Tongue (tissue), 3 donors: ENCODE measurements at places on chromosomes 6 and 20. TPM values are rescaled to one million over a fixed set of nuclear protein-coding genes. Genes with fewer than 3 reads are reported as not detected.
A peak's percentile ranks its signal among the peaks of the same experiment; 100 is the strongest.

The MTO1 gene
- 20.5 TPM for total RNA-seq

DNA sequence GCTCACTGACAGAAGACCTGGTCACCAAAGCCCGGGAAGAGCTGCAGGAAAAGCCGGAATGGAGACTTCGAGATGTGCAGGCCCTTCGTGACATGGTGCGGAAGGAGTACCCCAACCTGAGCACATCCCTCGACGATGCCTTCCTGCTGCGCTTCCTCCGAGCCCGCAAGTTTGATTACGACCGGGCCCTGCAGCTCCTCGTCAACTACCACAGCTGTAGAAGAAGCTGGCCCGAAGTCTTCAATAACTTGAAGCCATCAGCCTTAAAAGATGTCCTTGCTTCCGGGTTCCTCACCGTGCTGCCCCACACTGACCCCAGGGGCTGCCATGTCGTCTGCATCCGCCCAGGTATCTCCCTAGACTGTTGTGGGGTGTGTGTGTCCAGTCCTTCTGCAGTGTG lies 4.4 kb downstream of the TTPAL start:
- no peak for DNase-seq

- DNase-seq, result no peak
Measured at GRCh38 chr6:158439255-158439654, 120.6 kb upstream of the TMEM181 start.

DNA sequence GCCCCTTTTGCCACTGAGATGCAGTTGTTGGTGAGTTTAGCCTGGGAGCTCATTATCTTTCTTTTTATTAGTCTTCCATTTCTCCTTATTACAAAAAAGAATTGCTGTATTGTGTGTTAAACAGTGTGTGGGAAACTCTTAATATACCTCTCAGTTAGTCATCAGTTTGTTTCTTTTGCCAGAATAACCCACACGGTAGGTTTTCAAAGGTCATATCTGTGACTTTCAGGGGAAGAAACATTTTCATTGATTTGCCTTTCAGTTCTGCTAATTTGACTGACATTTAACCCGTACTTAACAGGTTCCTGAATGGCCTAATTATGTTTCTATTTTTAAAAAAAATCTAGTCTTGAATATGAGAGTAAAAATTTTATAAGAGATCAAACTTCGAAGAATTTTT lies 145.3 kb downstream of the KHDC1L start:
- no peak for DNase-seq

The TREML2 gene
- total RNA-seq, result 0.10 TPM

- DNase-seq, result no peak
Measured at GRCh38 chr6:12048609-12049008, 36.5 kb downstream of the HIVEP1 start.

GRCh38 chr6:135537741-135538301 lies 40.3 kb upstream of the AHI1 start:
- no peak for DNase-seq

GRCh38 chr6:123895806-123896205 lies 92.1 kb downstream of the NKAIN2 start:
- no peak for DNase-seq

The TCP1 gene
- total RNA-seq, result 202 TPM

- no peak for DNase-seq
Measured at GRCh38 chr6:28653876-28654275, 128.2 kb downstream of the GPX5 start.

DNA sequence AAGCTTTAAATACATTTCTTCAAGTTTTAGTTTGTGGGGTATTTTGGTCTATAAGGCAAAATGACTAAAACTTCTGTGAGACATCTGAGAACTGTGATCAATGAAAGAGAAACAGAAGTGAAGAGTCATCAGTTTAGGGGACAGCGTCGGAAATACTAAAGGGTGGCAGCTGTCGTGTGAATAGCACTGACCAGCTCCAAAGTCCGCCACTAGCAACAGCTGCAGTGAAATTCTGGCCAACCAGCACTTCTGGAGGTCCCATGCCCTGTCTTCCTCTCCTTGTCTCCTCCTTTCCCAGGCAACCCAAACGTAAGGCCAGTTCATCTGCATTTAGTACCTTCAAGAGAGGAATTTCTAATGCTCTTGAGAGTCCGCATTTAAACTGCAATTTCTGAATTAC lies 87.5 kb downstream of the DACT2 start:
- DNase-seq, result peak; percentile 77

DNA sequence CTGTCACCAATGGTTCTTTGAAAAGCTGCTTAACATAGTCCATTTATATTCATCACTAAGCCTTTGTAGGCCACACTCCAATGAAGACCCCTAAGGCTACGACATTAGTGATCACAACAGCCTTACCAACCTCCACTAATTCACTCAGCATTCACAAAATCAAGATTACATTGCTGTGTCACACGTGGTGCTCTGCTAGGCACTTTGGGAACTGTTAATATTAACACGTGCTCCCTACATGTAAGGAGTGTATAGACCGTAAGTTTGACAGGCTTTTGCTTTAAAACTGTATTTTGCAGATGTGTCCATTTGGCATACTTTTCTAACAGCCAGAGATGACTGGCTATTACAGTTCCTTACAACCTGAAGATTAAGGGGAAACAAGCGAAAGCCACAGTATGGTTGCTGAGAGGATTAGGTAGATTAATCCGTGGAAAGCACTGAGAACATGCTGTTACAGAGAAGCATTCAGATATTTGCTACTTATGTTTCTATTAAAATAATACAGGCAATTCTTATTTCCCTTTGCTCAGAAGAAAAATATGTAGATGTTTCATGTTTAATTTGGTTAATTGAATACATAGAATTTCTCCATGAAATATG lies 69.7 kb downstream of the SAMD3 start:
- peak; percentile 32 for DNase-seq

DNA sequence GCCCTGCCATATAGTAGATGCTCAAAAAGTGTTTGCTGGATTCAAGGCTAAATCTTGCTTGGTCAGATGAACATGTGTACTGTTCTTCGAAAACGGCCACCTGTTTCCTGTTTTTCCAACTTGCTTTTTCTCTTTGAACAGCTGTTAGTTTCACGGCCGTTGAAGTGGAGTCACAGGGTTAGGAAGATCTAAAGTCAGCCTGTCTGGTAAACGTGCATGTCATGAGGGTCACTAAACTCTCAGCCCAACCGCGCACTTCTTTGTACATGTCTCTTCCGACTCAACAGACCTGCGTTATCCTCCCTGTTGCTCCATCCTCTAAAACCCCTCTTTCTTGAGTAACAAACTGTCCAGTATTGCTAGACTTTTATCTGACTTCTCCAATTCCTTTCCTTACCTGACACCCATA lies 93.2 kb upstream of the MAN1A1 start:
- peak; percentile 56 for DNase-seq

The MAS1 gene
- not detected for total RNA-seq

GRCh38 chr20:11895861-11896387 lies 21.8 kb upstream of the BTBD3 start:
- DNase-seq, result peak; percentile 83

- DNase-seq, result no peak
Measured at GRCh38 chr20:19252451-19253120, 40.1 kb downstream of the SLC24A3 start.

The TMEM244 gene
- 2.3 TPM for total RNA-seq

DNA sequence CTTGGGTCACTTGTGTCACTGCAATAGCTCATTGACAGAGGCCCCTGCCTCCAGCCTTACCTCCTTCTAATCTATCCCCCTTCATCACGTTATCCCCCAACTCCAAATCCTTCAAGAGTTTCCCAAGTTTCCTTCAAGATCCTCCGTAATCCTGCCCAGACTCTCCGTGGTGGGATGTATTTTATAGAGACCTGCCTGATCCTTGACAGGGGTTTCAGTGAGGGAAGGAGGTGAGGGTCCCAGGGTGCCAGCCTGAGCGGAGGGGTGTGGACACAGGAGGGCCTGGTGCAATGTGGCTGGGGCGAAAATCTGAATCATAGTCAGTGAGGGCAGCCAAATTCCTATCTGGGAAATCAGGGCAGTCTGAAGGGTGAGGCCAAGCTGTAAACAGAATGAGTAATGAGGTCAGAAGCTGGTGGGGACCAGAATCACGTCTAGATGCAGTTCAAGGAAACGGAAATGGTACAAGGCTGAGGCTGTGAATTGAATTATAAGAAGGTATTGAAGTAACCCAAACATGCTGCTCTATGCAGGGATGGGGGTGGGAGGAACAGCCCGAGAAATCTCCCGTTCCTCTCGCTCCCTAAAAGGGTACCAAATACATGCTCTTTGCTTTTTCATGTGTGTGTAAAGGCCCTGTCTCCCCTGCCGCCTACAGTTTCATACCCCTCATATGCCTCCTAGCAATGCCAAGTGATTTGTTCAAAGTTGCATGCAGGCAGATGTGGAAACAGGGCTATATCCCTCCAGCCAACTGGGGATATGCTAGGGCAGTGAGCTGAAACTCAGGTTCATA lies 35.4 kb upstream of the PIM1 start:
- peak; percentile 41 for DNase-seq

GRCh38 chr6:43469947-43470346 lies 7.4 kb upstream of the TJAP1 start:
- DNase-seq, result no peak

The PAK5 gene
- total RNA-seq, result 0.10 TPM

The ADGRG6 gene
- 55.9 TPM for total RNA-seq

DNA sequence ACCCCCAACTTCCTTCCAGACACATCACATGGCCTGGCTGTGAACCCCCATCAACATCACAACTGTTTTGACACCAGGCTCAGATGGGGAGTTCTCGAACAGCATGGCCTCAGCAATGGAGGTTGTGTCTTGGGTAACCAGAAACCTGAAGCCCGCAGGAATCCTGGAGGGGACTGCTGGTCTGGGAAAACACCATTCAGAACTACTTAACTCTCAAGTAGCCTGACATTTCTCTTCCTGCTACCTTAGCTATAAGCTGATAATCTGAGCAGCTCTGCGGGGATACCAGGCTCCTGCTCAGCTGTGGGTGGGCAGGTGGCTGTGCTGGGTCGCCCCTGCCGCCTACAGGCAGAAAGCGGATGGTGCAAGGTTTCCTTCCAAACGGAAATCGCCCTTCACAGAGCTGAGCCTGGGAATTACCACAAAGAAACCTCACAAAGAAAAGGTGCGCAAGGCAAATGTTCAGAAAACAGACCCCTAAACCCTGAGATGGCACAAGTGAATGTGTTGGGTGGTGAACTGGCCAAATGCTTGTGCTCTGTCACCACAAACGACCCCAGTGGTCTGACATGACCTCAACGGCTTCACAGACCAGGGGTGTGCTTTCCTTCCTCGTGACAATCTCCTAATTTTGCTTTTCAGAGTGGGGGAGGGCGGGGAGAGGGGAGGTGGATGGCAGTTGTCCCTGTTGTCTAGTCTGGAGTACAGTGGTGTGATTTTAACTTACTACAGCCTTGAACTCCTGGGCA lies 29.5 kb downstream of the SNX5 start:
- DNase-seq, result peak; percentile 88

DNA sequence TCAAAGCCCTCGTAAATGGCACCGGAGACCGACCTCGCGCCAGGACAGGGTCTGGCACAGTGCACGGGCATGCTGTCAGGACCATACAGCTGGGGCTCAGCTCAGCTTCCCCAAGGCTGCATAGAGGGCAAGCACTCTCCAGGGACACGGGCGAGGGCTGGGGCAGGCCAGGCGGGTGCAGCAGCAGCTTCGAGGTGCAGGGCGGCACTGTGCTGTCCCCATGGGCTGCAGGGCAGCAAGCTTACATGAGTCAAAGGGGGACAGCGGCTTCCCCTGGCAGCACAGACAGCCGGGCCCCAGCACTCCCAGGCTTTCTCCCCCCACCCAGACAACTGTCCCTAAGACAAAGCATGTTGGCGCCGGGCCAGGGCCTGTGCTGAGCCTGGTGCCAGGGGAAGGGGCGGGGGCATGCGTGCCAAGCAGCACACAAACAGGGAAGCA lies 25.7 kb downstream of the PSMG4 start:
- DNase-seq, result peak; percentile 89

DNA sequence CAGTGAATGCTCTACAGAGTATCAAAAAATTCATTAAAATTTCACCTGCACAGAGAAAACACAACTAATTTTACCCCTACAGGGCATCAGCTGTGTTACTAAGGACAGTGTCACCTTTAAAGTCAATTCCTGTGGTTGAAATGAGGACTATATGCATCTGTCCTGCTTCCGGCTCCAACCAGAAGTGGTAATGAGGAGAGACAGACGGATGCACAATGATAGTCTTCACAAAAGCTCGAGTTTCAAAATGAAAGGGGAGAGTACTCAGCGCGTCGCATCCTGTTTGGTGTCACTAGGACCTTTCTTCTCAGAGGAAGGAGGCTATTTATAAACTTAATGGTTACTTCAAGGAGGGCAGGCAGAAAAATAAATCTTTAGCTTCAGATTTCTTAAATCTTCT lies 86.5 kb downstream of the LYRM4 start:
- DNase-seq, result peak; percentile 42

DNA sequence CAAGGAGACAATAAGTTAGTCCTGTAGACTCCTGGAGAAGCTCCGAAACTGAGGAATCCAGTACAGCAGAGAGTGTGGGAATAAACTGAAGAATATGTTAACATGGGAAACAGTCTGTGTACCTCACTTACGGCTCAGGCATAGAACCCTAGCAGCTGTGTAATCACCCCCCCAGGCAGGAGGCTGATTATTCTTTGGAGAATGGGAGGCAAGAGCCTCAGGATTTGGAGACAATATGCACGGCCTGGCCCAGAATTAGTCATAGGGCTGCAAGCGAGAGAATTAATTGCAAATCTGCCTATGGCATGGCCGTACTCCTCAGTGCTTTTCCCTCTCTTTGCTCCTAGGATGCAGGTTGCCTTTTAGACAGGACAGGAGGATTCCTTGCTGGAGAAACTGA lies 27.5 kb upstream of the FYN start:
- no peak for DNase-seq

DNA sequence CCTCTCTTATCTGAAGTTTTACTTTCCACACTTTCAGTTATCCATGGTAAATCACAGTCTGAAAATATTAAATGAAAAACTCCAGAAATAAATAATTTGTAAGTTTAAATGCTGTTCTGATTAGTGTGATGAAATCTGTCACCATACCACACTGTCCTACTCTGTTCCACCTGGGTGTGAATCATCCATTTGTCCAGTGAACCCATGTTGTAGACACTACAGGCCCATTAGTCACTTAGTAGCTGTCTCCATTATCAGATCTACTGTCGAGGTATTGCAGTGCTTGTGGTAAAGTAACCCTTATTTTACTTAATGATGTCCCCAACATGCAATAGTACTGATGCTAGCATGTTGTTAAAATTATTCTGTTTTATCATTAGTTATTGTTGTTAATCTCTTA lies 29.2 kb upstream of the MMS22L start:
- DNase-seq, result no peak

The SIRPD gene
- total RNA-seq, result not detected

- DNase-seq, result no peak
Measured at GRCh38 chr6:144262470-144263369, 22.4 kb upstream of the UTRN start.

DNA sequence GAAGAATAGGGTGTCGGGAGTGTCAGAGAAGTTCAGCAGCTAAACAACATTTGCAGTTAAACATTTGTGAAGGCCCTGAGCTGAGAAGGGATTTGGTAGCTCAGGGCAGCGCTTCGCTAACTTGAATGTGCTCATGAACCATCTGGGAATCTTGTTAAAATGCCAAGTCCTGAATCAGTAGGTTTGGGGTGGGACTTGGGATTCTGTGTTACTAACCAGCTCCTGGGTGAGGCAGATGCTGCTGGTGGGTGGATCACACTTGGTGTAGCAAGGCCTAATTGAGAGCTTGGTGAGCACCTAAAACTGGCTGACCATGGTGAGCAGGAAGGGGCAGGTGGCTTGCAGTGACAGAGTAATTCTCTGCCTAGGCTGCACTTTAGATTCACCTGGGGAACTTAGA lies 5.9 kb downstream of the PTPRA start:
- DNase-seq, result peak; percentile 79

The MOG gene
- not detected for total RNA-seq

- DNase-seq, result no peak
Measured at GRCh38 chr20:40639676-40640355, 49.2 kb downstream of the MAFB start.
